Activated CD8-positive, alpha-beta memory T cell treated with anti-CD3 and anti-CD28 coated beads, Interleukin-2, amount 10 ng/mL, durations not matched to agents 7 days and 5 days (primary cell): ENCODE measurements at places on chromosomes 11 and 22. TPM values are rescaled to one million over a fixed set of nuclear protein-coding genes. Genes with fewer than 3 reads are reported as not detected.

OR5M10 gene
- total RNA-seq = not detected

PPP1CA gene
- 309 TPM for total RNA-seq

TRIM68 gene
- total RNA-seq = 14.9 TPM

GSTT2 gene
- not detected for total RNA-seq

SLC15A3 gene
- 0.30 TPM for total RNA-seq

ADAMTS8 gene
- total RNA-seq = not detected

SAA4 gene
- total RNA-seq = not detected

FXYD2 gene
- total RNA-seq = 13.1 TPM

EIF3D gene
- 232 TPM for total RNA-seq

GP1BB gene
- total RNA-seq = not detected

VWCE gene
- 3.9 TPM for total RNA-seq

CRYBB2 gene
- not detected for total RNA-seq

SYT7 gene
- total RNA-seq = not detected

CST6 gene
- total RNA-seq = not detected

MB gene
- 2.6 TPM for total RNA-seq

DNA sequence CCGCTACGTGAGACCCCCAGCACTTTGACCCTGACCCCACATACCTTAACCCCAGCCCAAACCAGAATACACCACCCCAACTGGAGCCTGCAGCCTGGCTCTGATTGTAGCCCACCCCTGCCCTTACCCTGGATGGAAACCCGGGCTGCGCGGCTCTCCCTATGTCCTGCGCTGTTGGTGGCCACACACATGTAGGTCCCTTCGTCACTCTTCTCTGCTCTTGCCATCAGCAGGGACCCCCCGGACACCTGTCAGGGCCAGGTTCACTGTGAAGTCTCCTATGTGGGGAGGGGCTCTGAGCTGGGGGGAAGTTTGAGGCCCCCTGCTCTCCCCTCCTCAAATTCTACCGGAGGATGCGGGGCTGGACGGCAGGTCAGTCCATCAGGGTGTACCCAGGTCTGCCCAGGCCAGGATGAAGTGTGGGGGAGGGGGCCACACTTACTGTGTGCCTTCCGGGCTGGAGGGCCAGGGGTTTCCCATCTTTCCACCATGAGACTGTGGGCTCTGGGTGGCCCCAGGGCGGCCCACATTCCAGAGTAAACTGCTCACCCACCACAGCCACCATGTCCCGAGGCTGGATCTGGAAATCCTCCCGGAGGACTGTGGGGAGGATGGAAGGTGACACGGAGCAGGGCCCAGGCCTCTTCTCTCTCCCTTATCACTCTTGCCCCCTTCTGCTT is 1.5 kb downstream of the ROBO4 start:
- DNase-seq = no peak

DNA sequence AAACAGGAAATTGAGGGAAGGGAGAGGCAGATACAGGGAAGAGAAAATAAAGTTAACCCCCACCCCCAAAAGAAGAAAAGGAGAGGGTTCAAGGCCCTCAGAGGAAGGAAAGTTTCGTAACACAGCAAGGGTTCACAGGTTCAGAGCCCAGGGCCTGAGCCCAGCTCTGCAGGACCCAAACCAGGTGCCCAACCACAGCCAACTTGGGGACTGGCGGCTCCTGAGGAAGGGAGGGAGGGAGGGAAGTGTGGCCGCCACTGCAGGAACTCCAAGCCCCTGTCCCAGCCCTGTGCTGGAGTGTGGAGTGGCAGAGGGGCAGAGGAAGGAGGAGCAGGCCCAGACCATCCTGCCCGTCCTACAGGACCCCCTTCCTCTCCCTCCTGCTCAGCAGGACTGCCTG is 59.2 kb downstream of the ELFN2 start:
- DNase-seq = no peak

- no peak for DNase-seq
These were observed 483.0 kb downstream of the BRD1 start for GRCh38 chr22:49344656-49345055.

GRCh38 chr11:68454767-68455166 is 5.8 kb upstream of the PPP6R3 start:
- DNase-seq = no peak

DNA sequence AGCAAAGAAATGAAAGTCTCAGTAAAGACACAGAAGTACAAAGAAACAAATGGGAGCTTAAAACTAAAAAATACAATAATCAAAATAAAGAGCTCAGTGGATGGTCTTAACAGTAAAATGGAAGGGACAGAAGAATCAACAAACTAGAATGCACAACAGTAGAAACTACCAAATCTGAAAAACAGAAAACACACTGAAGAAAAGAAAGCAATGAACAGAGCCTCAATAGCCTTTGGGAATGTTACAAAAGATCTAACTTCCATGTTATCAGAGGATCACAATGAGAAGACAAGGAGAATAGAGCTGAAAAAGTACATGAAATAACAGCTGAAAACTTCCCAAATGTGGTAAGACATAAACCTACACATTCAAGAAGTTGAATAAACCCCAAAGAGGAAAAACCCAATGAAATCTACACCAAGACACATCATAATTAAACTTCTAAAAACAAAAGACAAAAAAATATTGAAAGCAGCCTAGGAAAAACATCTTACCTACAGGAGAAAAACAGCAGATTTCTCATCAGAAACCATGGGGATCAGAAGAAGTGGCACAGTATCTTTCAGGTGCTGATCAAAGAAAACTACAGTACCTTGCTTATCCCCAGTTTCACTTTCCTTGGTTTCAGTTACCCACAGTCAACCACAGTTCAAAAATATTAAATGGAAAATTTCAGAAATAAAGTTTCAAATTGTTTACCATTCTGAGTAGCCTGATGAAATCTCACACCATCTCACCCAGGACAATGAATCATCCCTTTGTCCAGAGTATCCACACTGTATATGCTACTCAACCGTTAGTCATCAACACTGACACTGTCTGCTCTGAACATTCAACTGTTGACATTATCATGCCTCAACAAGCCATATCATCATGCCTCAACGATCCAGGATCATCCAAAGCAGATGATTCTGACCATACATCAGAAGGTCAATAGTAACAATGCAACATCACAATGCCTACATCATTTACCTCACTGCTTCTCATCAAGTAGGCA is 22.2 kb downstream of the RRAS2 start:
- DNase-seq = peak; percentile 47

GRCh38 chr11:47156333-47156732 is 20.3 kb downstream of the ARFGAP2 start:
- DNase-seq = no peak

- DNase-seq = no peak
These were observed 727 bp upstream of the CSDC2 start for GRCh38 chr22:41560095-41560471.

GRCh38 chr11:111021131-111021530 is 224.4 kb upstream of the POU2AF2 start:
- DNase-seq = no peak

DNA sequence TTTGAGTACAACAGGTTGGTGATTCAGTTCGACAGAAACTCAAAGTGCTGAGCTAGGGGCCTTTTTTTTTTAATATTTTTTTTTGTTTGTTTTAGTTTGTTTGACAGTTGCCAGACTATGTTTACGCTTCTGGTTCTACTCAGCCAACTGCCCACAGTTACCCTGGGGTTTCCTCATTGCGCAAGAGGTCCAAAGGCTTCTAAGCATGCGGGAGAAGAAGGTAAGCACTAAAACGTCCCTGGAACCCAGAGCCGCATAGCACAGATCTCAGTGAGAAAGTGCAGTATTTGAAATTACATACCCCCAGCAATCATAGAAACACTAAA is 649 bp downstream of the PRRG4 start:
- DNase-seq = no peak

GRCh38 chr11:74754507-74755252 is 6.0 kb downstream of the RNF169 start:
- DNase-seq = no peak

GRCh38 chr11:92762121-92762540 is 207.3 kb upstream of the MTNR1B start:
- DNase-seq = no peak

DNA sequence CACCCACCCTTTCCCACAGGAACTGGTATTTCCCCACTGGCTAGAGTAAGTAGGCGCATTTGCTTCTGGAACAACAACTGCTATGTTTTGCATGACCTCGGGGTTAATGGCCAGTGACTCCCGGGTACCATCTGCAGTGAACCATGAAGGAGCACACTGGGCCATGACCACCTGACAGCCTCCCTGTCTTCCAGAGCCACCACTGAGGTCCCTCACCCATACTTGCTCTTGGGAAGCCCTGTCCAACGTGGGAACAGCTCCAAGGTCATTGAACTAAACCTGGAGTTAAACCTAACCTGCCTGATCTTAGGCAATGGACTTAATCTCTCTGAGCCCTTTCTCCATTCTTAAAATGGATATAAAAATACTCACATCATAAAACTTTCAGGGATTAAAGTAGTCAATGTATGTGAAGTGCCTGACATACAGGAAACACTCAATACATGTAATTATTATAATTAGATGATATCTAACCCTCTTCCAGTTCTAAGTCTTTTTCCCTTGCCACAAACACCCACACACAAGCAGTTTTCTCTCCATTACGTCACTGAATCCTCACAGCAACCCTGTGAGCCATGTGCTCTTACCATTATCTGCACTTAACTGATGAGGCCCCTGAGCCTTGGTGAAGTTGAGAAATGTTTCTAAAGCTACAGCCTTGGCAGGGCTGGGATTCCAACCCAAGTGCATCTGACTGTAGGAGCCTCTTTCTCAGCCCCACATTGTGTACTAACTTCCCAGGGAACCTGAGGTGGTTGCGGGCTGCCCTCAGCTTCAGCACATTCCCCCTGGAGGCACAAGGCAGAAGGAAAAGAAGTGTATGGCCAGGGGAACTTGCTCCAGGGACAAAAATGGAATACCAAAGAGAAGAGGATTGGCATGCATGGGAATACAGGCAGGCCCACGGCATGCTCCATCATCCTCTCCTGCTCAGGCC is 74.5 kb upstream of the NCAM1 start:
- no peak for DNase-seq

GRCh38 chr11:81004576-81004975 is 1563.7 kb upstream of the TENM4 start:
- DNase-seq = no peak

DNA sequence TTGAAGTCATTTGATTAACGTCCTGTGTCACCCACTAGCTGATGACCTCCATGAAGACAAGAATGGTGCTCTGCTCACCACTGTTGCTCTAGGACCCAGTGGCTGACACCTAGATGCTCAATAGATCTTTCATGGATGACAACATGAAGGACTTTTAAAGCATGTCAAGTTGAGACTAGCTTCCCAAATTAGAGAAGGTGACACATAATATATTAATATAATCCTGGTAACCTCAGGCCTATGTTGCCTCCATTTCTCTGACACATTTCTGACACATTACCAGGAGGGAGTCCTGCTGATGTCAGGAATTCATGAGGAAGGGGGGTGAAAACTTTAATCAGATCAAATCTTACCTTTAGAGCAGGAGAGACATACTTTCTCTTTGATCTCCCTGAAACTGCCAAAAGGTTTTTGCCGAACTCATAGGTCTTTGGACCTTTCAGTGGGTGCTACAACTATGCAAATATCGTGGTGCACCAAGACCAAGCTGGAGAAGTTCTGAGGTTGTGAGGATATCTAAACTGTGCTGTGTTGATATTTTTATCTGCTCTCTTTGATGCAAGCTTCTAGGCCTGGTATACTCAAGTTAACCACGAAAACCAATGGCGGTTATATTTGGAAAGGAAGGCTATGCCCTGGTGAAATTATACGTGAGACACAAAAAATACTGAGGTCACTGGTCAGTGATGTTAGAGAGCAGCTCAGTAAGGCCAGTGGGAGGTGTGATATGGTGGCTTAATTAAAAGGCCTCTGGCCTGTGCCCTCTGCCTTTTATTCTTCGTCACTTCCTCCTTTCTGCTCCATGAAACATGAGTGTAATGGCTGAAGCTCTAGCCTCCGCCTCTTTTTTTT is 13.2 kb upstream of the AMPD3 start:
- DNase-seq = peak; percentile 67

DNA sequence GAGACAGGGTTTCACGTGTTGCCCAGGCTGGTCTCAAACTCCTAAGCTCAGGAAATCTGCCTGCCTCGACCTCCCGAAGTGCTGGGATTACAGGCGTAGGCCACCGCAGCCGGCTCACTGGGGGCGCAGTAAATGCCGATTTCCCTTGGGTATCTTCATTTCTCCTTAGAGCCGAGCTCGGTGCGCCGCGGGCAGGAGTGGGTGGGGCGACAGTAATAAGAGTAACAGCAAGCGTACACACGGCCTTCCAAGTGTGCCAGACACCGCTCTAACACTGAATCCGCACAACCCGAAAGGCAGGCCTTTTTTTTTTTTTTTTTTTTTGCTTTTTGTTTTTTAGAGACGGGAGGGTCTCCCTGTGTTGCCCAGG is 500 bp upstream of the ADSL start:
- DNase-seq = peak; percentile 64

- no peak for DNase-seq
These were observed 11.9 kb upstream of the ARHGAP42 start for GRCh38 chr11:100675115-100675650.

- DNase-seq = no peak
These were observed 14.2 kb downstream of the C11orf71 start for GRCh38 chr11:114386131-114386530.

GRCh38 chr11:35152575-35152974 is 13.6 kb downstream of the CD44 start:
- no peak for DNase-seq

- no peak for DNase-seq
These were observed 8.9 kb downstream of the IMMP1L start for GRCh38 chr11:31500560-31500959.

GRCh38 chr11:2276280-2277007 is 6.1 kb upstream of the ASCL2 start:
- DNase-seq = no peak

GRCh38 chr11:64675450-64676260 is 47.3 kb downstream of the NRXN2 start:
- no peak for DNase-seq

GRCh38 chr11:60371386-60371785 is 6.9 kb upstream of the MS4A7 start:
- DNase-seq = no peak

DNA sequence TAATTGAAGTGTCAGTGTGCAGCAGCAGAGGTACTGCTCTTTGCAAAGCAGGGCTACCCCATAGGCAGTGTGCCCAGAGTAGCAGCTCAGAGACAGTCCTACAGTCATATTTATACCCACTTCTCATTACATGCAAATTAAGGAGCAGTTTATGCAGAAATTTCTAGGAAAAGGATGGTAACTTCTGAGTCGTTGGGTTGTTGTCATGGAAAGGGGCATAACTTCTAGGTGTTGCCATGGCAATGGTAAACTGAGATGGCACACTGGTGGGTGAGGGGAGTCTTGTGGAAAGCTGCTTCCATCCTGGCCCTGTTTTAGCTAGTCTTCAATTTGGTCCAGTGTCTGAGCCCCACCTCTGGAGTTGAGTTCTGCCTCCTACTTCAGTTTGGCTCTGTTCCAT is 77.4 kb downstream of the MN1 start:
- no peak for DNase-seq

DNA sequence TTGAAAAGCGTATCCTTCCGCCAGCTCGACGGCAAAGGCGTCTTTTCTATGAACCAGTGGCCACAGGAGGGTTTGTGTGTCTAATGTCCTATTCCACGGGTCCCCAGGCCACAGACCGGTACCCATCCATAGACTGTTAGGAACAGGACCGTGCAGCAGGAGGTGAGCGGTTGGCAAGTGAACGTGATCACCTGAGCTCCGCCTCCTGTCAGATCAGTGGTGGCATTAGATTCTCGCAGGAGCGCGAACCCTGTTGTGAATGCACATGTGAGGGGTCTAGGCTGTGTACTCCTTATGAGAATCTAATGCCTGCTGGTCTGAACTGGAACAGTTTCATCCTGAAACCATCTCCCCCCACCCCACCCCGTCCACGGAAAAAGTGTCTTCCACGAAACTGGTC is 62.7 kb upstream of the KCNQ1OT1 start:
- DNase-seq = peak; percentile 26
